Peyer's patch (tissue), 4 donors: ENCODE measurements at places on chromosomes 2 and 18. TPM values are rescaled to one million over a fixed set of nuclear protein-coding genes. Genes with fewer than 3 reads are reported as not detected.

DNA sequence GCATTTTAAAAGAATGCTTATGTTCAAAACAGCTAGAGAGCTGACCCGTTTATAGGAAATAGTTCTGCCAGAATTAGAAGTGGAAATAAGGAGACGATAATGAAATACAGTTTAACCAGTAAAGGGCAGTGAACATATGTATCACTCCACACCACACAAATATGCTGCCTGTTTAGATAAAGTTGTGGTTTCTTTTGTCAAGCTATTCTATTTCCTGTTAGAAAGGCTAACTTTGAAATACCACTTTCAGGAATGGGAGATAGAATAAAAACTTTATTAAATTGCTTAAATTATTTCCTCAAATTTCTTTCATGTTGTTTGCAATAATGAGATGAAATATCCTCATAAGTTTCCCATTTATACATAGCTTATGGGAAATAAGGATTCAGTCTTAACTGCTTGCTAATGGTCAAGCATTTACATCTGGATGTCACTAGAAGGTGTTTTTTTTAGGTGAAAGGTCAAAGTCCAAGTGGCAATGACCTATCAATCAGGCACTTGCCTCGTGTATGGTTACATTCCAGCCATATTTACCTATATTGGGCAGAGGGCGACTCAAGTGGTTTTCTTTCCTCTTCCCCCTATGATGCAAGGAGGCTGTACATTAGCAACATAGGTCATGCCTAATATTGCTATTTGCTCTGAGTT is 148.9 kb downstream of the ZEB2 start:
- DNase-seq: no peak

DNA sequence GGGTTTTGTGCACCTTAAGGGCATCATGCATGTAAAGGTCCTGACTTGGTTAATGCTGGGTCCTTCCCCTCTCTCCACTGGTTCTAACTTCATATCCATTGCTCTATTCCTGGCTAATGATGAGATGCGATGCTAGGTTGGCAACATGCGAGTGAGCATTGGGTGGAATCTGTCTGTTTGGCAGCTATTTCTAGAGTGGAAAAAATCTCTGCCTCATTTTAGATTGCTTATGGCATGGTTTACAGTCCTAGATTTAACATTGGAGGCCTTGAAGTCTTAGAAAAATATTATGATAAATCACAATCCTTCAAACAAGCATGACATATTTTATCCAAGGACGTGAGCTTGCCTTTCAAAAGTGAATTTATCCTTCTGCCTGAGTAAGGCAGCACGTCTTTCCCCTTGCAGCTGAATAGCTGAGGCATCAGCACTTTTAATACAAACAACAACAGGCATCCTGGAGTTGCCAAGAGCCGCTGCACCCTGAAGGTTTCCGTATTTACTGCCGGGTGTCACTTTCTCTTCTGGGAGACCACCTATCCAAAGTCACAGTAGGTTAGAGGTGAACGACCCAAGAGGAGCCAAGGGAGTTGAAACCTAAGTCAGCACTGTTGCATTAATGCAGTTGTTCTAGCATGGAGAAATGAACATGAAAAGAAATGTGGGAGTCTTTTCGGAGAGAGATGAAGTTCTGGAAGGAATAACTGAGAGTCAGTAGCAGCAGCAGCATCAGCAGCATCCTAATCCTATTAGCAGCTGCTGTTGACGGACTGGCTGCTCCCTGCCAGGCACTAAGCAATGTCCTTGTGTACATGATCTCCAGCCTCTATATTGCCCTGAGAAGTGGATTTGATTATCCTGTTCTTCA is 78.4 kb downstream of the MAPK4 start:
- DNase-seq: no peak

DNA sequence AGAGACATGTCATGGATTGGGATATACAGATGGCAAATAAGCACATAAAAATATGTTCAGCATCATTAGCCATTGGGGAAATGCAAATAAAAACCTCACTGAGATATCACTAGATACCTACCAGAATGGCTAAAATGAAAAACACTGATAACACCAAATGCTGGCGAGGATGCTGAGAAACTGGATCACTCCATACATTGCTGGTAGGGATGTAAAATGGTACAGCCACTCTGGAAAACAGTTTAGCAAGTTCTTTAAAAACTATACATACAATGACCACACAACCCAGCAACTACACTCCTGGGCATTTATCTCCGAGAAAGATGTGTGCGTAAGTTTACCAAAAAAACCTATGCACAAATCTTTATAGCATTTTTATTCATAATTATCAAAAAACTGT is 13.9 kb downstream of the PIAS2 start:
- no peak for DNase-seq

- DNase-seq: no peak
Observed at GRCh38 chr2:232632904-232633412, 446 bp upstream of the EFHD1 start.

DNA sequence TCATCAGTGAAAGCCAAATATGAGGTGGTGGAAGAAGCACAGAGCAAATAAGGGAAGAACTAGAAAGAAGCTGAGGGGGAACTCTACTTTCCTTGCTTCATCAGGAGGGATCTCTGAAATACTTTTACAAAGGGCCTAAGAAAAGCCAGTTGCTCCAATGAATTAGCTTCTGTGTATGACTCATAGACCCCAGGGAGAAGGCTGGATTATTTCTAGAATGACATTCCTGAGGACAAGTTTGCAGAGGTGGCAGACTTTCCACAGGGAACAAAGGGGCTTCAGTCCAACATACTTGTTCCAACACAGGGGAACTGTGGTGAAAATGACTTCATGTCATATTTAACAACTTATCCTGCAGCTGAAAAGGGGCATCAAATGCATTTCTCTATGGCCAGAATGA is 29.0 kb downstream of the DOK1 start:
- DNase-seq: no peak

DNA sequence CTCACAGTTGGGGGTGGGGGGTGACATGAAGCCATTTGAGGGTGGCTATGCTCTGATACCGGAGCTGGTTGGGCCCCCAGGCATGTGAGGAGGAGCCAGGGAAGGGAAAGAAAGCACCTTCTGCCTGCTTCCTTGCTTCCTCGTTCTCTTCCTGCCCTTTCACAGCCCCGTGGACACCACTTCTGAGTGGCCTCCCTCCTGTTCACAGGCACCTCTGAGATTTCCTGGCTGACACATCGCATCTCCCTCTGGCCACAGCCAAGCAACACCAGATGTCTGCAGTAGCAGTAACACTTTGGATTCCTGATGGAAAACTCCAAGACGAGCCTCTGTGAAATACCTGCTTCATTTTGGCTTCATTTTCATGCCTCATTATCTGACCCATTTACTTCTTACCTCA is 64.7 kb upstream of the ST3GAL5 start:
- DNase-seq: no peak

DNA sequence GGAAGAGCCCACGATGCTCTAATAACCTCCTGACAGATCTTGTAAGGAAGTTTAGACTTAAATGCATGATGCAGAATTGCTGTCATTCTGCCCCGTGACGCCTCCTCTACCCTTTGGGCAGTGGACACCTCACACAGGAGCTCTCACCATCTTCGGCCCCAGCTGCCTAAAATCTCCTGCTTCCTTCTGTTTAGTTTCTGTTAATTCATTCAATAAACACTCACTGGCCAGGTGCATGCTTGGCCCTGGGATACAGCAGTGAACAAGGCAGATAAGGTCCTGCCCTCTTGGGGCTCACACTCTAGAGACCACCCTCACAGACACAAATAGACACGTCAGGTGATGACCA is 81.1 kb downstream of the SEPTIN10 start:
- DNase-seq: no peak

GRCh38 chr2:180583441-180584140 is 396.8 kb upstream of the UBE2E3 start:
- DNase-seq: no peak

DNA sequence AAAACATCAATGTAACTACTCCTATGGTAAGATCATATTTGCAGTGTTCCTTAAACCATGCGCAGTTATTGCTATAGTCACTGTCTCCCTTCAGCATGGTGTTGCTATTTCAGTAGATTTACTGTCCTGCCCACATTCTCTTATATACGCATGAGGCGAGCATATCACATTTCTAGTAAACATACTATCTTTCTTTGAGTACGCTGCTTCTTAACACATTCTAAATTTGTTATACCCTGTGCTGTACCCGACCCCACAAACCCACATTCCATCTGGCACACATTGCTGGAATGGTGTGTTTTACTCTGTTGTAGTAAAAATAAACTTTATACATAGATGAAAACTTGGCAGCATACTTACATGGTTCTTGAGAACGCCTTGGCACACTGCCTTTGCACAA is 163.3 kb downstream of the QPCT start:
- DNase-seq: no peak

DNA sequence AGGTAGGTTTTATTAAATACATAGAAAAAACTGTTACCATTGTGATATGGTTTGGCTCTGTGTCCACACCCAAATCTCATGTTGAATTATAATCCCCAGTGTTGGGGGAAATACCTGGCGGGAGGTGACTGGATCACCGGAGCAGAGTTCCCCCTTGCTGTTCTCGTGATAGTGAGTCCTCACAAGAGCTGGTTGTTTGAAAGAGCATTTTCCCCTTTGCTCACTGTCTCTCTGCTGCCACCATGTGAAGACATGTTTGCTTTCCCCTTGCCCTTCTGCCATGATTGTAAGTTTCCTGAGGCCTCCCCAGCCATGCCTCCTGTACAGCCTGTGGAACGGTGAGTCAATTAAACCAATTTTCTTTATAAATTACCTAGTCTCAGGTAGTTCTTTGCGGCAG is 352.7 kb upstream of the SLC39A10 start:
- DNase-seq: no peak

DNA sequence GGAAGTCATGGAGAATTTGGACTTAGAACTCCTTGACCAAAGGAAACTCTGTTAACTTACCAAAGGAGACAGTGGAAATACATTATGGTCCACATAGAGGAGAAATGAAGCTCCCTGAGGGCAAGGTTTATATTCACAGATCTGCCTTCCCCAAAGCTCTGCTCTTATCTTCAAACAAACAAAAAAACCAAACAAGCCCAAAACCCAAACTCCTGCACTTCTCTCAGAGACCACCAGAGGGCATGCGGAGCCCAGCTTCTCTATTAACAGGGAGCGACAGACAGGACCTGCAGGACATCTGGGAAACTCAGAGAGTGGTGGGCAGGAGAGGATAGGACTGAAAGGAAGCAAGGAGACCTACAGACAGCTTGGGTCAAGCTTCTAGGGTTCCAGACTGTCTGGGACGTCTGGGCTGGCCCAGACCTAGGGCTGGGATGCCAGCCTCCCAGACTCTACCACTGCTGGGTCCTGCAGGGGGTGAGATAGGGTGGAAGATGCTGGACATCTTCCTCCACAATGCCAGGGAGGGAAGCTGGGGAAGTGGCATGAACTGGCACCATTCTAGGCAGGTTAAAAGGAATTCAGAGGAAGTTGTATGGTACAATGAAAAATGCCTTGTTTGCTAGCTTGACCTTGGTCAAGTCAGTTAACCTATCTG is 4.0 kb upstream of the WNT10A start:
- peak; percentile 65 for DNase-seq

DNA sequence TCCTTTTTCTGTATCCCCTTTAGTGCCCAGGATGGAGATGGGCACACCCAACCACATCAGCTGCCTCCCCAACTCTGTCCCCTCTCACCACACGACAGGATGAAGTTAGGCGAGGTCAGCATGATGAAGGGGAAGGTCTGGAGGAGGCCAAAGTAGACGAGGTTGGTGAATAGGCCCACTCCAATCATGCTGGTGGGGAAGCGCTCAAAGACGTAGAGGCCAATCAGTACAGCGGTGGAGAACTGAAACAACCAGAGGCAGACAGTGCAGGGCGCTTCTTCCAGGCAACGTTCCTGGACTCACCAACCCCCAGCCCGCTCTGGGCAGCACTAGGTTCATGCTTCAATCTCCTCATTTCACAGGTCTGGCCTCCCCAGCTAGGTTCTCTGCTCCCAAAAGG is 2.9 kb downstream of the TEX261 start:
- DNase-seq: no peak

DNA sequence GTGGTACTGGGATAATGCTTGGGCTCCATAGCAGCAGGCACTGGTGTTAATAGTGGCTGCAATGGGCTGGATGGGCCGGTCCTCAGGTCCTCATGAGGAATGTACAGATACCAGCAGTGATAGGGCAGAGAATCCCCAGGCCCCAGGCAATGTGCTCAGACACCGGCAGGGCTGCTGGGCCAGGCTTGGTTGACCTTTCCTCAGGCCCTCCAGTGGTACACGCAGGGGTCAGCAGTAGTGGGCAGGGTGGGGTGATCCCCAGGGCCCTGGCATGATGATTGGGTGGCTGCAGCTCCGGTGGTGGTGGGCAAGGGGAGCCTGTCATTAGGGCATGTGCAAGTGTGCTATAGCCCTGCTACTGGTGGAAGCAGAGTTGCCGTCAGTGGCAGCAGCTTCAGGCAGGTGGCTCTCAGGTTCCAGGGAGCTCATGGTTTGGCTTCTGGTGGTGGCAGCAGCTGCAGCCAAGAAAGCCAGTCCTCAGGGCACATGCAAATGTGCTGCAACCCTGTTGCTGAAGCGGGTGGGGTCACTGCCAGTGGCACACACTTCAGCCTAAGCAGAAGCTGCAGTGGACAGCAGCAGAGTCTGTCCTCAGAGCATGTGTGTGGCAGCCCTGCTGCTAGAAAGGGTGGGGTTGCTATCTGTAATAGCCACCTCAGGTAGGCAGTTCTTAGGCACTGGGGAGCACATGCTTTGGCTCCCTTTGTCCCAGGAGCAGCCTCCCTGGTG is 56.8 kb downstream of the CCNT2 start:
- no peak for DNase-seq

- no peak for DNase-seq
Observed at GRCh38 chr2:54424555-54425163, 31.5 kb upstream of the SPTBN1 start.

DNA sequence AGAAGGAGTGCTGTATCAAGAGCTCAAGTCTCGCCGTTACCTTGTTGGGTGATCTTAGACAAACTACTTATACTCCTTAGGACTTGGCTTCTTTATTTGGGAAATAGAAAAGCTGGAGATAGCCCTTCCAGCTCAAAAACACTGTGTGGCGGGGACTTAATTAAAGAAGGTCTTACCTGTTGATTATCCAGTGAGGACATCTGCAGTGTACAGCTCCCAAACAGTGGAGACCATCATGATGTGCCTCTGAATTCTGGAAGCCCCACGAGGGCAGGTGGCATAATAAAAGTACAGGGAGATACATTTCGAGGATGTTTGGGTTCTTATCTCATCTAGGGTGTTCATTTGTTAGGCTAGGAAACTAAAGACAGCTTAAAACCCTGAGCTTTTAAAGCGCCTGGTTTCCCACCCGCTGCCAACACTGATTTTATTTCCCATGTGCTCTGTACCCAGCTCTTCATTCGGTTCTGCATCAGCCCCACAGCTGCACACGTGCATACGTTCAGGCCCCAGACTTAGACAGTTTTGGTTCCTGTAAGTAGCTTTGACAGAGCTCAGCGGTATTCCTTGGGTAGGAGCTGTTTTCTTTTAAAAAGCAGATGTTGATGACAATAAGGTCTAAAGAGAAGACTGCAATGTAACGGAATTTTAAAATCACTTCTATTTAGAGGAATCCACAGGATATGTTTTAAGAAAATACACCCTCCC is 80.5 kb upstream of the SIX2 start:
- DNase-seq: no peak

- DNase-seq: no peak
Observed at GRCh38 chr2:73890301-73891092, 2.3 kb upstream of the ACTG2 start.

- DNase-seq: no peak
Observed at GRCh38 chr2:166127217-166128155, at the start of gene SCN1A. Gene SCN1A, minus strand, starts transcription at chr2:166128020. Its CDS starts 54,399 bp downstream, at chr2:166073621.

The LHCGR gene
- not detected for total RNA-seq

The SLC4A3 gene
- total RNA-seq: 0.57 TPM

The MERTK gene
- total RNA-seq: 27.2 TPM

The TWSG1 gene
- 12.4 TPM for total RNA-seq

The ADRA2B gene
- 0.53 TPM for total RNA-seq
